Hematopoietic multipotent progenitor cell treated with erythropoietin and hydrocortisone succinate and interleukin-3 and kit ligand, for 17 days (in vitro differentiated cells): ENCODE measurements at places on chromosomes 11 and 22.

DNA sequence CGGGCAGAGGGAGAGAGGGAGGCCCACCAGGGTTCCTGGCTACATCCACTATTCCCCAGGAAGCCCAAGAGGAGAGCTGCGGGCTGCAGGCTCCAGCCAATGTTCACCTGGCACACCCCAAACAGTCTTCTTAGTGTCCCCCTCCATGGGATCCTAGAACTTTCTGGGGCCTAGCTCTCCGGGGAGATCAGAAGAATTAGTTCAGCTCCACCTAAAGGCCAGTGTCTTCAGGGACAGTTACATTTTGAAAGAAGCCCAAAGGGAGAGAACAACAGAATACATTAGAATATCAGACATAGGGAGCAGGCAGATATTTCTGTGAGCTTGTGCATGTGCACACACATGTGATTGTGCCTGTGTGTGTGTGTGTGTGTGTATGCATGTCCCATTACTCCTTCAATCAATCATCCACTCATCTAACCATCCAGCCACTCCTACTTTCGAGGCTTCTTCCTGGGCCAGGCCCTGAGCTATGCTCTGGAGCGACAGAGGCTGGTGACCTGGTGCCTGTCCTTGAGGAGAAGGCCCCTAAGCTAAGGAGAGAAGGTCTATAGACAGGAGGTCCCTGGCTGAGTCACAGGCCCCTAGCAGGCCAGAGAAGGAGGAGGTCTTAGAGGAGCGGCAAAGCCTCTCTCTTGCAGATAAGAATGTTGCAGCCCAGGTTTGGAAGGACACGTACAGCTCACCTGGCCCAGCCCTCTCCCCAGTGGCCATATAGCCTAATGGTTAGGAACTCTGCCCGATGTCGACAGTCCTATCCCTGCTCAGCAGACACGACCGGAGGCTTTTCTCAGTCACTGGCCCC is 165.5 kb downstream of the DSCAML1 start:
- no peak for DNase-seq

DNA sequence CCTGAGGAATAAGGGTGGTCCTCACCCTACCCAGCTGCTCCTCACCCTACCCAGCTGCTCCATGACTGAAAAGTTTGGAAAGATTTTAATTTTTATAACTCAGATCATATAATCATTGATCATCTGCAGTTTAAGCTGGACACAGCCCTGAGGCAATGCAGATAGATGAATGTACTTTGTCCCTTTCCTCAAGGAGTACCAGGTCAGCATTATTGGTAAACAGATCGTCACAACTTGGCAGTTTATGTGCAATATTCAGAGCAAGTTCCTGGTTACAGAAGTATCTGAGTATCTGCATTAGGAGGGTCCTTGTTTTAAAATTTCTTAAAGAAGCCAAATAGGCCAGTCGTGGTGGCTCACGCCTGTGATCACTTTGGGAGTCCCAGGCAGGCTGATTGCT is 3.6 kb downstream of the TNRC6B start:
- peak; percentile 34 for DNase-seq

GRCh38 chr22:45263463-45264269 is 21.1 kb upstream of the UPK3A start:
- no peak for DNase-seq

GRCh38 chr11:123247813-123248379 is 52.8 kb upstream of the CLMP start:
- no peak for DNase-seq

DNA sequence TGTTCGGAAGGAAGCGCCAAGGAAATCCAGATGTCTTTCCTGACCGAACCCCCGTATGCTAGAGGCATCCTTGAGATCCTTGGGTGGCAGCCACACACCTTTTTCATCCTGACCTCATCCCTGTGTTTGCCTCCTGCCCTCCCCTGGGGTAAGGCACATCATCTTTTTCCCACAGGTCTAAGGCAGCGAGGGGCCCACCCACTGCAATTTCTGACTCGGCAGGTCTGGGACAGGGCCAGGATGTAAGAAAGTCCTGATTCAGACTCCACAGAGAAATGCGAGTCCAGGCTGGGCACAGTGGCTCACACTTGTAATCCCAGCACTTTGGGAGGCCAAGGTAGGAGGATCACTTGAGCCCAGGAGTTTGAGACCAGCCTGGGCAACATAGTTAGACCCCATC is 10.5 kb downstream of the ZMAT5 start:
- no peak for DNase-seq

- no peak for DNase-seq
These were observed 38.3 kb downstream of the PC start for GRCh38 chr11:66919923-66920322.

DNA sequence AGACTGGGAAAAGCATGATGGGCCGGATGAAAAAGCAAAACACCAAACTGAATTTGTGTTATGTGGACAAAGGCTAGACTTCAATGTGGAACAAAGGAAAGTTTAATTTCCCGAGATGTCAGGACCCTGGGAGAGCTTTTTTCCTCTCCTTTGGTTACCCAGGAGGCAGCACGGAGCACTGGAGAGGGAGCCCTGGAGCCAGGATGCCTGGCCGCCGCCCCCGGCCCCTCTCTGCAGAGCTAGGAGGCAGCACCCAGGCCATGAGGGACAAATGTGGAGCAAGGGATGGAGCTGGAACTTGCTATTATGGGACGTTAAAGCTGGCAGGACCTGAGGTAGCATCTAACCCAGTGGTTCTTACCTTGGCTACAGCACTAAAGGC is 108.9 kb downstream of the MORC2 start:
- DNase-seq: no peak

DNA sequence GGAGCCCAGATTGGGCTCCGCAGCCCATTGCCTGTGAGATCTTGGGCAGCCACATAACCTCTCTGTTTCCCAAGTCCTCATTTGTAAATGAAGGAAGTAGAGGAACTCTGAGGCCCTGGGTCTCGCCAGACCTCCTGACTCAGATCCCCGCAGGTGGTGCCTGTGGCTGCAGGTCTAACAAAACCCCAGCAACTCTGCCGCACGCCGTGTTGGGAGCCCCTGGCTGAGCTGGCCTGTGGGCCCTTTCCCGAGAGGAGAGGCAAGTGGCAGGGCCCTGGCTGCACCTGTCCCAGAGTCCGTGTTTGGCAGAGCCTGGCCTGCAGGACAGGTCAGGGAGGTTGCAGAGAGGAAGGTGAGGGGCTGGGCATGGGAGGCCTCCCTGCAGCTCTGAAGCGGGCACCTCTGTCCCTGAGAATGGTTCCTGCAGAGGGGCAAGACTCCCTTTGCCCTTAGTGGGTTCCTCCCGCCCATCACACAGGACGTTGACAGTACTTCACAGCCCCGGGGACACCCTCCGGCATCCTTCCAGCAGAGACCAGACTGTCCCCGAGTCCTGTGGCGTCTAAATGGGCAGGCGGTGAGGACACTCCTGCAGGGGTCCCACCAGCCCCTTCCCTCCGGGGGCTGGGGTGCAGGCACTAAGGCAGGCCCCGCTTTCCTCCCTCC is 67.7 kb downstream of the ARHGAP8 start:
- no peak for DNase-seq

DNA sequence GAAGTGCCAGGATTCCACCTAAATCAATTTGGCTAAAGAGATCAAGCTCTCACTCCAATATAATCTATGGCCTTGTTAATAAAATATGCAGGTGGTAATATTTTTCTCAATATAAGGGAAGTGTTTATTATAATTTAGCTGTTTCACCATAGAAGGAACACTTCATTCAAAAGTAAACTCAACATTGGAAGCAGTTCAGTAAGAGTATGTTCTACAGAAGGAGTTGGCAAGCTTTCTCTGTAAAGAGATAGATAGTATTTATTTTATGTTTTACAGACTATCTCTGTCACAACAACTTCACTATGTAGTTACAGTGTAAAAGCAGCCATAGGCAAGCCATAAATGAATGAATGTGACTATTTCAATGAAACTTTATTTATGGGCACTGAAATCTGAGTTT is 313.6 kb upstream of the ANO3 start:
- no peak for DNase-seq

DNA sequence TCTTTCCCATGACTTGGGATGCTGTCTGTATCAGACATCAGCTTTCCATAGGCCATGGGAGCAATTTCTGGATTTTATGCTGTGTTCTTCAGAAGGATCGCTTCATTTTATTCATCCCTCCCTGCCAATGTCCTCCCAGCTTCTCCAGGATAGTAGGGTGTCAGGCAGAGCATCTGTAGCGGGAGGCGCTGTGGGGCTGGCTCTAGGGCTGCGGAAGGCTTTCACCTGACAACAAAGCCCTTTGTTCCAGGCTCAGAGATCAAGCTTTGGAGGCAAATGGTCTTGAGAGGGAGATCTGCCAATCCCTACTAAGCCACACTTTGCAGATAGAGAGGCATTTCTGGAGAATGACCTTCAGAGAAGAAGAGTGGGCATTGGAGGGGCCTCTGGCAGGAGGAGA is 29.5 kb upstream of the FTH1 start:
- DNase-seq: no peak

- no peak for DNase-seq
These were observed 1.6 kb upstream of the TMPRSS13 start for GRCh38 chr11:117930668-117931330.
